ENCODE measurements at places on chromosomes 4 and X.

DNA sequence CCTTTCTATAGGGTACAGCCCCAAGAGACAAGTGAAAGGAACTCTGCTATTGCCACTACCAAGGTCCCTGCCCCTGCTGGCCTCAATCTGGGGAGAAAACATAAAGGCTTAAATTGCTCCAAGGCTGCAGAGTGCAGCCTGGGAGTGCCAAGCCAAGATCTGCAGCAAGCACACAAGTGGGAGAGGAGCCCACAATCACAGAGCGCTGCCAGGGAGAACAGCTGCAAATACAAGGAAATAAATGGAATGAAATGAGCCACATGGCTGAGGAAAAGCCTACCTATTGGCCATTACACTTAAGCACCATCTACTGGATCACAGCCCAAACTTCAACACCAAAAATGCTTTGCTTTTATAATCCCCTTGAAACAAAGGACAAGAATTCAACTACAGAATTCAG, 582.4 kb downstream of the FAM133A start:
- DNase-seq = no peak

GRCh38 chr4:78774417-78774816, 1.7 kb upstream of the BMP2K start:
- no peak for DNase-seq

- DNase-seq = no peak
Measured at GRCh38 chr4:41525129-41525528, 12.8 kb upstream of the LIMCH1 start.

DNA sequence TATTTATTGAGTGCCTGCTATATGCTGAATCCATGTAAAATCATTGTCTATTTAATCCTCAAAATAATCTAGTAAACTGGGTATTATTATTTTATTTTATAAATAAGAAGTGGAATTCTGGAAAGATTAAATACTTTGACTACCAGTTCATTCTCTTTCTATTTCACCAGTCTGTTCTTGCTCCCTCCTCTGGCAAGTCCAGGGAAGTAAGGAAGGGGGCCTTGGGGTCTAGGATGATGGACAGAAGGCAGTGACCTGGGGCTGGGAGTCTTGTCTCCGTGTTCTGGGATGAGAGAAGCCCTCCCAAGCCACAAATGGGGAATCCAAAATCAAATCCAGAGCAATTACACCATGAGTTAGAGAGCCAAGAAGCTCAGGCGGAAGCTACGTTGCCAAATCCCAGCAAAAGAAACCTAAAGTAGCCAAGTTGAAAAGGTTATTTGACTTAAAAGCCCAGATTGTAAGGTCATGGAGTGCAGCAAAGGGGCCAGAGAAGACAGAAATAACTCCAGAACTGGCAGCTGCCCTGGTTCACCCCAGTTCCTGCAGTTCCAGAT, 28.3 kb upstream of the PARM1 start:
- no peak for DNase-seq

GRCh38 chr4:138609943-138610350, 367.8 kb upstream of the SLC7A11 start:
- DNase-seq = no peak

DNA sequence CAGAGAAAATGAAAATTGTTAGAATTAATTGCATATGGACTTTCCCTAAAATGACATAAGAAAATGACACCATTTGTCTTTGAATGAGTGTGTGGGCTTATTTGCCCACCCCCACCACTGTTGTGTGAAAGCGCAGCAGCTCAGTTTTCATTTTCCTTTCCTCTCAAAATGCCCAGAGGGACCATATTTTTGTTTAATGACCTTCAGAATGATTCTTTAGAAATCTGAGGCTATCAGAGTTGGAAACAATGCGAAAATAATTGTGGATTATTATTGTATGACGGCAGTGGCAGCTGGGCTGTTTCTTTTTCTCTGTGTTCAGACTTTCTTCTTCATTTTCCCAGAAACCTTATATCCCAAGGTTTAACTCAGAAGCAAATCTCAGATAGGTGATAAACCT, 44.6 kb upstream of the TEX13A start:
- DNase-seq = no peak

DNA sequence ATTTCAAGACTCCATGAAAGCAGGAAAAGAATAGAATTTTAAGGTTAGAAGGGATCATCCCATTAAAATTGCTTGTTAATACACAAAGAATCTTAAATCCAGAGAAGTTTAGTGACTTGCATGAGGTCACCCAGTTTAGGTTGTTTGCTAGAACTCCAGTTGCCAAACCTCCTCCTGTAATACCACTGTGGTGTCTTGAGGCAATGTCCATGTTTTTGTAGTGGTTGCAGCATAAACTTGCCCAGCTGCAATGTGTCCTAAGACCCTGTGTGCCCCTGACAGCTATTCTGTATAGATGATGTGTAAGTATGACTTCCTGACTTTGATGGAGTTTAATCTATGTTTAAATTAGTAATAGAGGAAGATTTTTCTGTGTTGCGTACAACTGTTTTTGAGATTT, 6.3 kb downstream of the SFRP2 start:
- DNase-seq = no peak

DNA sequence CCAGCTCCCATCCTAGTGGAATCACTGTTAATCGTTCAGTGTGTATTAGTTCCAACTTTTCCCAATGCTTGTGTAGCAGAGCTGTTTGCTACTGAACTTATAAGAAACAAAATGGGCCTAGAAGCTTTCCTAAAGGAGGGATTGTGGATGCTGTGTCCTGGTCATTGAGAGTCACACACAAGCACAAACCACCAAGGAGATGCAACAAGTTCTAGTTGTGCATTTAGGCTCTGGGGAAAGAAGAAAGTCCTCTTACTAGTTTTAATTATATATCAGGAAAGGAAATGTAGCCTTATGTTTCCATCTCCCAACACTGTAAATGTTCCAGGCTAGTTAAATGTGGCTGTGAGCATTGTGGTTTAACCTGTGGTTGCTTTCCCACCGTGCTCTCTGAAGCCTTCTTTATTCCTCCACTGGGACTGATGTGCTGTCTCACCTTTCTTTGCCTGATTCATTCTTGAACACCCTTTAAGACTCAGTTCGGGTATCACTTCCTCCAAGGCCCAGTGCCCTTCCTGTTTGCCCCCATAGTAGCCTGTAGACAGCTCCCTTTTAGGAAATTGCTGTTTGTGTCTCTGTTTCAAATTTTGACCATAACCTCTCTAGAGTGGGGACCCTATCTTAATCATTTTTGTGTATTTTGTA, 34.3 kb downstream of the ATP10D start:
- DNase-seq = no peak

DNA sequence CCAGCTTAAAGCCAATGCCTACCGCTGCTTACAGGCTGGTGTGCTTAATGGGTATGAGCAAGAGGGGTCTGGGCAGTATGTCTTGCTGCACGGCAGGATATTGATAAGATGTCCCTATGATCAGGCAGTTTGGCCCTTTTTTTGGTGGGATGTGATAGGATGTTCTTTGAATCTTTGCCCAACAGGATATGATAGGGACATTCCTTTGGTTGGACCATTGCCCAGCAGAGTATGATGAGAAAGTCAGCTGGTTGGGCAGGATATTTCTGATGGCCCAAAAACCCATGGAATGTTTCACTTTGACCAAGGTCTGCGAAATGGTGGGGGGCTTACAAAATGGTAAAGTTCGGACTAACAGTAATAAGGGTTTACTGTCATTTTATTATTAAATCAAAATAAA, 1060.6 kb downstream of the STIM2 start:
- no peak for DNase-seq

- no peak for DNase-seq
Measured at GRCh38 chrX:105646592-105647372, 175.6 kb upstream of the NRK start.

DNA sequence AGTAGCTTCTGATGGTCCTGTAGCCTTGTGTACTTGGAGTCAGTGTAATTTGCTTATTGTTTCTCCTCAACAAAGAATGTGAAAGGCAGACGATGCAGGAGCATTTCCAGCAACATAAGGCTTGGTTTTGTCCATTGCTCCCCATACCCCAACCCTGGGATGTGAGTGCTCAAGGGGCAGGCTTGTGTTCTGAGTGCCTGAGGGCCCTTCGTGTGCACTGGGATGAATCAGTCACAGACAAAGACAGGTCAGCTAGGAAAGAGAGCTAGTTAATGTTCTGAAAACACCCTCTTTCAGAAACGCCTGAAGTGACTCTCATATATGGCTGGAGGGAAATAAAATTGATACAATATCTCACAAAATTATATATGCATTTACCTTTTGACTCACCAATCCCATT, 59.1 kb downstream of the PRPS1 start:
- DNase-seq = no peak

DNA sequence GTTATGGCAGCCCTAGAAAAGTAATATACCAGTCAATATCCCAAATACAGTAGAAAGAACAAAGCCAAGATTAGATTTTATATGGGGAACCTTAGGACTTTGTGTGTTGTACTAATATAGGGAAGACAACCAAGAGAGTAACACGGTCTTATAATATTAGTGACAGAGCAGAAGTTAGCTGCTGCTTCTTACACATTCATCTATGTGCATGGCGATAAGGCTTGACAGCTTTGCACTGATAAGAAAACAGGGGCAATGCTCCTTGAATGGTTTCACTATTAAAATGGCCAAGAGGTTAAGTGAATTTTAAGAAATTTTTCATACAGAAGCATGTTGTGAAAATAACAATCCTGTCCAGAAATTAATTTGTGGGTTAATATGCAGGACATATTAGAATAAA, 521.6 kb downstream of the CCSER1 start:
- DNase-seq = no peak

GRCh38 chr4:110108422-110108821, 90.0 kb downstream of the ELOVL6 start:
- no peak for DNase-seq

GRCh38 chr4:26458157-26458561, 32.1 kb downstream of the CCKAR start:
- DNase-seq = no peak

DNA sequence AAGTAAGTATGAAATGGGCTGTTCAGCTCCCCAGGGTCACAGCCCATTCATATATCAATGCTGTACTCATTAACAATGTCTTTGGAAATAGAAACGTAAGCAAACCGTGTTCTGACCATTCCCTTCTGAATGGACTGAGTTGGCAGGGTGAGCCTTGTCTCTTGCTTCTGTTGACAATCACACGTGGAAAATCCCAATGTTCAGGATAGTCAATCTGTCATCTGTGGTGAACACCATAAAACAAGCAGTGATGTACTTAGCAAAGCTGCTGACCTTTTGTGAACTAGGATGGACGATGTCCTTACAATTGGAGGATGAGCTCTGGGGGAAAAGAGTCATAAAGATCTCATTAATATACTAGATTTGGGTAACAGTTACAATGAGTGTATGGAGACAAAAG, 109.6 kb upstream of the PAQR3 start:
- no peak for DNase-seq

GRCh38 chr4:13089659-13089998, 394.5 kb downstream of the RAB28 start:
- DNase-seq = no peak

DNA sequence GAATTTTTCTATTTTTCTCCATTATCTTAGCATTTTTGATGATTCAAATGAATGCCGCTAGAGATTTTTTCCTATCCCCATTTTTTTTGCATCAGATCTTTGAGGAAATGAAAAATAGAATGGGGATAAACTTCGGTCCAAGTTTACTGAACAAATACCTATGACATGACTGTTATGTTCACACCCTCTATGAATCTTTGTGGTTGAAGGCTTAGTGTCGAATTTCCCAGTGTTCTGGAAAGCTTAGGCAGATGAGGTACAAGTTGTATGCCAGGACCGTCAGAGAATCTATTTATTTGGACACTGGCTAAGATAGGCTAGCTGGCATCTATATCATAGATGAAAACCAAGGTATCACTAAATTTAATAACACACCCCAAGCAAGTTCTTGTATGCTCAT, 123.4 kb downstream of the SPCS3 start:
- no peak for DNase-seq

DNA sequence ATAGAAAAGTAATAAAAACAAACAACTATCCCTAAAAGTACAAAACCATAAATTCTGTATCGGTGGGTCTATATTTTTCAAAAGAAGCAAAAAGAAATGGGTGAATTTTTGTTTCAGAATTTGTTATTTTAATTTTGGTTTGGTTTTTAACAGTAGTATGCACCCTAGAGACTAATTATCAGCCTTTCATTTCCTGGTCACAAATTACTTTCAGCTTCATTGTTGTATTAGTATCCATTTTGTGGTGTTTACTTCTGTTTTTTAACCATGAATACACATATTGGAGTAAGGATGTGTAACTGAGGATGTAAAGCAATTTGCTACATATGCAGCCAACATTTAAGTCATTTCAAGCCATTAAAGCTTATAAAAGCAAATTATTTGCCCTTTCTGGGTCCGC, 97.8 kb downstream of the LUZP4 start:
- DNase-seq = no peak

GRCh38 chr4:4985844-4986243, 33.4 kb downstream of the CYTL1 start:
- DNase-seq = no peak

DNA sequence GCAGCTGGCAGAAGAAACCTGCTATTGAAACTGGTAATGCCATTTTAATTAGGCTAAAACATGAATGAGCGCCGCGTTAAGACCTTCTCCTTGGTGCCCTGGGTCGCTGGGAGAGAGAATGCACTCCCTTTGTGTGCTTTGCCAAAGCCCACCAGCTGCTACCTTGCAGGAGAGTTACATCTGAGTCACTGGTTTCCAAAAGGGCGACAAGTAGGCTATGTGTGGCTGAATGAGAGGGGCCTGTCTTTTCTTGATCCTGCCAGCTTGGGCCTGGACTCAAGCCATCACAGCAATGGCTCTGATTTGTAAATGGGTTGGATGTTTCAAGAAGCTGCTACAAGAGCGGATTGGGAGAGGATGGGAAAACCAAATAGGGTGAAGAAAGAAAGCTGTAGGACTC, 81.5 kb downstream of the NHS start:
- no peak for DNase-seq

DNA sequence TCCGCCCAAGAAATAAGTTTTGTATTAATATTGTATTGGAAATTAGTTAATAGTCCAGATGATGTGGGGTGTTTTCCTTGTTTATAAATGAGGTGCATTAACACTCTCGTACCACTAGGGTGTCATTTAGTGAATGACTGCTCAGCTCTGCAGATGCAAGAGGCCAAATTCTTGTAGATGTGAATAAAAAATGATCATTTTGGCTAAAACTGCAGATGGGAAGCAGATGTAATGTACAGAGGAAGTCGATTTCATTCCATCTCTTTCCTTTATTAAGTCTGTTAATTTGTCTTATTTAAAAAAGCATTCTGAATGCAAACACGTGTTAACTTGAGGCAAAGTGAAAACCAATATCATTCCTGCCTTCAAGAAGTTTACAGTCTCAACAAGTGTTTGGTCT, 108.1 kb downstream of the DHX15 start:
- DNase-seq = no peak

GRCh38 chr4:2394528-2394927, 23.9 kb downstream of the ZFYVE28 start:
- no peak for DNase-seq

DNA sequence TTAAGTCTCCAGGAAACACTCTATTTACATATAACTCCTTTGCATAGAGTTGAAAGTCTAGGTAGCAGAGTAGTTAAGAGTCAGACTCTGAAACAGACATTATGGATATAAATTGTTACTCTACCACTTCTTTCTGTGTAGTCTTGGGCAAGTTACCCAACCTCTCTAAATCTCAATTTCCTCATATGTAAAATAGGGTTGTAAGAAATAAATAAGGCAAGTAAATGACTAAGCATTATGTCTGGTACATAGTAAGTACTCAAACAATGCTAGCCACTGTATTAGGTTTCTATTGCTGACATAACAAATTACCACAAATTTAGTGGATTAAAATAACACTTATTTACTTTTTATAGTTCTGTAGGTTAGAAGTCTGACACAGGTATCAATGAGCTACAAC, 394.1 kb downstream of the PRDM5 start:
- no peak for DNase-seq

Measured in stimulated activated CD4-positive, alpha-beta T cell treated with anti-CD3 and anti-CD28 coated beads, Interleukin-4, amount 100 ng/mL, for 1 hour (primary cell).